Mesendoderm (in vitro differentiated cells): ENCODE measurements at places on chromosomes 5 and 9.
A peak's percentile ranks its signal among the peaks of the same experiment; 100 is the strongest.

DNA sequence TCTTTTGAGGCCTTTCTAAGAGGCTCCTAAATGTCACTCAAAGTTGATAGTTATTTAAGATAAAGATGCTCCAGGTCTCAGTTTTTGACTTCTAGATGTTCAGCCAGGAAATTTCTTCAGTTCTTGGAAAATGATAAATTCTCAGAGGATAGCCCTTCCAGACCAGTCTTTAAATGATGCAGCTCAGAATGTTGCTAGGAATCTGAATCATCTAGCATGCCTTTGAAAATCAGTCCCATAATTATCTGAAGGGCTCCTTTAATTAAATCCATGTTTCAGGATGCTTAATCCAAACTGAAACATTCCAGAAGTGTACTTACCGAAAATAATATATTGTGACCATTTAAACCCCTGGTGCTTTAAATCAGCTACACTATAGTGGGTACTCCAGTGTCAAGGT is 107.5 kb upstream of the FBN2 start:
- no peak for DNase-seq

GRCh38 chr5:10331341-10331796 is 22.1 kb upstream of the MARCHF6 start:
- no peak for DNase-seq

DNA sequence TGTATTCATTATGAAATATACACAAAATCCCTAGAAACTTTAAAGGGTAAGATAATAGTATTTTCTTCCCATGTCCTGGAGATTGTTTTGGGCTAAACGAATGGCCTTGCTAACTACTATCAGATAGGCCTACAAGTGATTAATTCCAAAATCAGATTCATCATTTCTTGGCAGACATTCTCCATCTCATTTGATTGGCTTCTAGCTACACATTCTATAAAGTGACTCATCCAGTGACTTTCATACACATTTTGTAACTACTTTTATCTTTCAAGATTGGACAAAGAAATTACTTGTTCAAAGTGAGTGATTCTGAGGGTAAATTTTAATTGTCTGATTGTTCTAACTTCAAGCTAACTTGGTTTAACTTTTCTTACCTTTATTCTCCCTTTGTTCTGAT is 93.3 kb downstream of the RAPGEF6 start:
- no peak for DNase-seq

GRCh38 chr5:472076-472655 is 29.2 kb downstream of the EXOC3 start:
- no peak for DNase-seq

DNA sequence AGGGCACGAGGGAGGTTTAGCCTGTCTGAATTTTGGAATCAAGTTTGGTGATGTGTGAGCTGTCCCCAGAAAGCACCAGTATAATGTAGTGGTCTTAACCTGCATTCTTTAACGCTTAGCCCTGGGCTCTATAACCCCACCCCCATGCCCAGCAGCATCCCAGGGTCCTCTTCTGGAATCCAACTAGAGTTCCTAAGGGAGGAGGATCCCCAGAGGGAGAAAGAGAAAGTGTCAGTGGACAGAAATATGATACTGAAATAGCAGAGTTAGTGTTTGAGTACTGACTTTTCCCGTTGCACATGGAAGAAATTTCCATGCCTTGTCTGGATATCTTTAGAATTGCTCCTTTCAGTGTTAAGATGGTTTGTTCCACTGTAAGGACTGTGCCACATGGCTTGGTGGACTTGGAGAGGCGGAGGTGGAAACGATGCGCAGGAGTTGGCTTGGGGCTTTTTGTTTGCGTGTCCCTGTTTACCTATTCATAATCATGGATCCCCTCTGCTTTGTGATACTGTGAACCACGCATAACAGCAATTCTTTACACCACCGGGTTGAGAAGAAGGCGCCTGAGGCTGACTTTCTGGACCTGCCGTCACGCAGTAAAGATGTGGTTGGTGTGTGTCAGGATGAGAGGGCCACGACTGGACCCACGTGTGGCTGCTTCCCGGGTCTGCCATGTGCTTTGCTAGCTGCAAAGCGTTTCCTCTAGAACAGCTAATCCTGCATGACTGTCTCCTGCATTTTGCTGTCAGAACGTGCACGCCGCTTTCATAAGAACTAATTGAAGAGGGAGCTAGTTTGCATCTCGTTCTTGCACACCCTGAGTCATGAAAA is 142.3 kb downstream of the SMARCA2 start:
- peak; percentile 55 for DNase-seq

DNA sequence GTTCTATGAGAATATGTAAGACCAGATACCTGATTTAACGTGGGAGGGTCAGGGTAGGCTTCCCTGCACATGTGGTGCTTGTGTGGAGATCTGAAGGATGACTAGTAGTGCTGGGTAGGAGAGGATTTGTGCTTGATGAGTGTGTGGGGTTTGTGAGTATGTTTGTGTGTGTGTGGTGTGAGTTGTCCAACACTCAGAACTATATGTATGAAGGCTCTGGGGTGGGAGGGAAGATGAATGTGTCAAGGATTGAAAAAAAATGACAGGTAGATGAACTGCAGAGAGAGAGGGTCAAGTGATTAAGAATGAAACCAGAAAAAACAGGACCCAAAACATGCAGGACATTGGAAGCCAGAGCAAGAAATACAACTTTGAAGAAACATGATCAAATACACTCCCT is 154.6 kb upstream of the NR3C1 start:
- no peak for DNase-seq

GRCh38 chr5:109691996-109692395 is 2.3 kb downstream of the MAN2A1 start:
- DNase-seq: no peak

DNA sequence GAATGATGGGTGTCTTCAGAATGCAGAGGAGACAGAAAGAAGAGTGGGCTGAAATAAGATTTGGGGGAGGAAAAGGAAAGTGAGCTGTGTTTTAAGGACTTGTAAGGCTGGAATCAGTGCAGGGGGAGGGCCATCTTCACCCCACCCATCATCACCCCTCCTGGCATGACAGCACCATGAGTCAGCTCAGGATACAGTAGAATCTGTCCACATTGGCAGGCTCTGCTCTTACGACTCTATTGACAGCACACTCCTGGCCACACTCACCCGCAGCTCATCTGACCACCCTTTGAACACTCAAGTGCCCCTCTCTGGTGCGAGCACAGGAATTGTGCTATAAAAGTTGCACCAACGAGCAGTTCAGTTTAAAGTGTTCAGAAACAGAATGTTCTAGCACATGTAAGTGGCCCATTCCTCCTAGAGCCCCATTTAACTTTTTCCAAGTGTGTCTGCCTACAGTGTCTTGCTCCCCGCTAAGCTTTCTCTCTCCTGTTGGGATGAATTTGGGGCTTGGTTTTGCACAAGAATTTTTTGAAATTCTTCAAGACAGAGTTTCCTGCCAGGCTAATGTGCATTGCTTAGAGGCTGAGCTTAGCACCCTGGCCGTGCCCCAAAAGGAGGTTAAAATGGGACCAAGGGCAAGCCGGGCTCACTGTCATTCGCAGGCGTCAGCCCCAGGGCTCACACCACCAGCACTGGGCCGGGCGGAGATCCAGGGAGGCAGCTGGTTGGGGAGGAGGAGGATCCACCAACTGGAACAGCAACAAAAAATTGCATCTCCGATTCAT is 12.0 kb downstream of the ADRA1B start:
- DNase-seq: no peak

GRCh38 chr9:112327718-112328450 is 5.5 kb downstream of the PTBP3 start:
- DNase-seq: no peak

DNA sequence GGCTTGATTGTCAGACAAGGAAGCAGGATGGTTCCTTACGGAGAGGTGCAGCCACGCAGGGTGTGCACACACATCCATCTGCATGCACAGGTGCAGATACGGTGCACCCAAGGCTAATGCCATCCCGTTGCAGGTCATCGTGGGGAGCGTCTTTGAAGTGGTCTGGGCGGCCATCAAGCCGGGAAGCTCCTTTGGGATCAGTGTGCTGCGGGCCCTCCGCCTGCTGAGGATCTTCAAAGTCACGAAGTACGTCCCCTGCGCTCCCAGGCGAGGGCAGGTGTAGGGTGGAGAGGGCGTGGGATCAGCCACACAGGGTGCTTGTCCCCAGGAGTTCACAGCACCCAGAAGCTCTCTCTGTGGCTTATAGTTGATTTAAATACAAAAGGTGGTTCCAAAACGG is 106.4 kb downstream of the CACNA1B start:
- no peak for DNase-seq

DNA sequence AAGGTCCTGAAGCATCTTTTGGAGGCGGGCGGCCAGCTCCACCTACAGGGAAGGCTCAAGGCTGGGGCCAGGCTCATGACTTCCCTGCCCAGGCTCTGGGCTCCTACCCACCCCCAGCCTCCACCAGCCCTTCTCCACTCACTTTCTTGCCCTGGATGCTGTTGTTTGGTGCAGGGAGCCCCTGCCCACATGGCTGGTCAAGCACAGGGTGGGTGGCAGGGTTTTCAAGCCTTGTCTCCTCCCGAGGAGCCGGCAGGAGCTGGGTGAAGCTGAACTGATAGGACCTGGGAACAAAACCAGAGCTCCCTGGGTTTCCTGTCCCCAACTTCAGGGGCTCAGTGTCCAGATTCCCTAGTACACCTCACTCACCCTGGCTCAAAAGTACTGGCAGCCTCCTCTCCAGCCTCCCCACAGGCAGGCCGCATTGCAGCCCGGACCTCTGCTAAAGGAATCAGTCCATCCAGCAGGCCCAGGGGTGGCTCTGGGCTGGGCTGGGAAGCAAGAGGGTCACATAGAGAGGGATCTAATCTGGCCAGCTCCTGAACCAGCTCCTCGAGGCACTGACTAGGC is 6.9 kb downstream of the SHROOM1 start:
- DNase-seq: no peak

DNA sequence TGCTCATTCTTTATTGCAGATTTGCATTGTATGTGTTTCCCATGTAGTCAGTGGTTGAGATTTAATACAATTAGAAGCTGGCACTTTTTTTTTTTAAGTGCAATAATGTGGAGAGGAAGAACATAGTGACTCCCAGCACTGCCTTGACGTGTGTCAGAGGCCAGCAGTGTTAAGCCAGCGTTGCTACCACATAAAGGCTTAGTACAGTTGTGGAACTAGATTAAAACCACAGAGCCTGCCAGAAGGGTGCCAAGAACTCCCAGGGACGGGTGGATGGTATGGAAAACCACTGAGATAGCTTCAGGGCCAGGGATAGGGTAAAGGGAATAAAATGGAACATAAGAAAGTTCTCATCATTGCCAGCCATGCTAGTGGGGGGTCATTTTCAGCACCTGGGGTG is 142.9 kb downstream of the TRIO start:
- no peak for DNase-seq

DNA sequence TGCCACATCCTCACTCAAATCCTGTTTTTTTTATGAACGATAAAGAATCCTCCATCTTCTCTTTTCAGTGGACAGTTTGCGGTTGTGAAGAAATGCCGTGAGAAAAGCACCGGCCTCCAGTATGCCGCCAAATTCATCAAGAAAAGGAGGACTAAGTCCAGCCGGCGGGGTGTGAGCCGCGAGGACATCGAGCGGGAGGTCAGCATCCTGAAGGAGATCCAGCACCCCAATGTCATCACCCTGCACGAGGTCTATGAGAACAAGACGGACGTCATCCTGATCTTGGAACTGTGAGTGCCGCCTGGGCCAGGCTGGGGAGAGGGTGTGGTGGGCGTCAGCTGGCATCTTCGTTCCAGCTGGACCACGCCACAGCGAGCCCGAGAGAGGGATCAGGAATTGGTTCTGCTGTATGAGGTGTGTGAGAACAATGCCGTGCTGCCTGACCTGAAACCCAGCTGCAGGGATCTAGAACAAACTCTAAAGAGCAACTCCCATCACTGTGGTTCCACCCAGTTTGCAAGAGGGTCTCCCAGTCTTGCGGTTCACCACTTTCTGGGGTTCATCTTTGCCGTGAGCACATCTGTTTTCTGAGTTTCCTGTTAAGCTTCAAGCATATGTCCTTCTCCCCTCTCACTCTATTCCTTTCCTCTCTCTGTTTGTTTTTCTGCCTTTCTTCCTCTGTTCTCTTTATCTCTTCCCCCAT is 107.4 kb downstream of the DAPK1 start:
- no peak for DNase-seq

DNA sequence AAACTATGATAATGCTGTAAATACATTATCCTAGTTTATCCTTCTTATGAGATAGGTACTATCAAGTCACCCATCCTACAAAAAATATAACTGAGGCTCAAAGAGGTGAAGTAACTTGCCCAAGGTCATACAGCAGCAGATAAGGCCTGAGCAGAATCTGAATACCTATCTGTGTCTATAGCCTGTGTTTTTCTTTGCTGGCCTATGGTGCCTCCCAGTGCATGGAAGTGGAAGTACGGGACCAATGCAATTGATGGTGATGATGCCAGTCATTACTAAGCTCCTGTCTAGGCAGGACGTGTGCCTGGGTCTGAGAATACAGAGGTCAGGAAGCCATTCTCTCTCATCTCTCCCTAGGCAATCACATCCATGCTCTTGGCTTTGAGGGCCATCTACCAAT is 67.8 kb downstream of the FAT2 start:
- DNase-seq: peak; percentile 84

- DNase-seq: no peak
Measured at GRCh38 chr9:111412280-111412679, 71.9 kb downstream of the ECPAS start.

DNA sequence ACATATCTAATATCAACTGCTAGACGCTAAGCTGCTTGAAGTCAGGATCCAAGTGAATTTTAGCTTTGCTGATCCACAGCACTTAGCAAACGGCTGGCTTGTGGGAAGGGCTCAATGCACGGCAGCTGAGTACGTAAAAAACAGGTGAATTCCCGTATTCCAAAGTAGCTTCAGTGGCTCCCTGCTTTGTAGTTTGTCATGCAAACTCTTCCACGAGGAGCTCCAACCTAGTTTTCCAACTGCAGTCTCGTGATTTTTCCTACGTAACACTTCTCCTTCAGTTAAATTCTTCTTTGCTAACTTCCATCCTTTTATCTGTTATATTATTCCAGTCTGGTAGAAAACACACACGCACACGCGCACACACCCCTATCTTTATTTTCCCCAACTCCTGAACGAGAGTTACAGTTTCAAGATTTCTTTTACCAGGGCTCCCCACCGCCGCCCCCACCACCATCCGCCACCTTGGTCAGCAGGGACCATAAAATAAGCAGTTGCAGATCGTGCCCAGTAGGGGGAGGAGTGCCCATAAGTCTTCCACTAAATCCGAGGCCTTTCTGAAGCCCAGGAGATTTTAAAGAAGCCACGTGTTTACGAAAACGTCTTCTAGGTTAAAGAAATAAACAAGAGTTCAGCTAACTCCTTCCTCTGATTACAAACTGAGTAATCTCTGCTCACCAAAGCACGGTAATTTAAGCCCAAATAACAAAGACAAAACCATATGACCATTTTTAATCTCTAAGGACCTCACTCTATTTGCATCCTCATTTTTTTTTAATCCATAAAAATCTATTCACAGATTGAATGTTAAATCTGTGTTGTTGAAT is 34.8 kb upstream of the TRIO start:
- peak; percentile 88 for DNase-seq

GRCh38 chr9:121029469-121029868 is 20.6 kb downstream of the C5 start:
- DNase-seq: no peak

DNA sequence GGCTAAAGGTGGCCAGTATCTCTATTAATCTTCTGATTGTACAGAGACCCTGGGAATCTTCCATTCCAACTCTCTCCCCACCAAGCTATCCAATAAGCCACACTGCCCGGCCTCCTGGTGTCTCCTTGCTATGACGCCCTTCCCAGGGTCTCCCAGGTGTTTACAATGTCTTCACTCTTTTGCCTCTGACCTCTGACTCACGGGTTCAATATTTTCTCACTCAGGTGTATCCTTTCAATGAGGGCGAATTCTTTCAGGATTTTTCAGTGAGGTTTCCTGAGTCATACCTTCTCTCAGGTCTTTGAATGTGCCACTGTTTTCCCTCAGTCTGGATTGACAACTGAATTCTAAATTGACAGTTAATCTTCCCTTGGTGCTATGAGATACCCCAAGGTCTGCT is 53.7 kb upstream of the IRX4 start:
- DNase-seq: peak; percentile 40
